ENCODE measurements at places on chromosomes 3 and 15. TPM values are rescaled to one million over a fixed set of nuclear protein-coding genes. Genes with fewer than 3 reads are reported as not detected.
A peak's percentile ranks its signal among the peaks of the same experiment; 100 is the strongest.

- no peak for DNase-seq
Observed at GRCh38 chr3:128415200-128415772, 51.4 kb downstream of the DNAJB8 start.

C3orf49 gene
- total RNA-seq = not detected

GRCh38 chr3:69324362-69325025 lies 61.4 kb downstream of the FRMD4B start:
- DNase-seq = peak; percentile 15

ZBED2 gene
- total RNA-seq = 418 TPM

GRCh38 chr3:174439331-174440252 lies 419.5 kb upstream of the NAALADL2 start:
- DNase-seq = no peak

DNA sequence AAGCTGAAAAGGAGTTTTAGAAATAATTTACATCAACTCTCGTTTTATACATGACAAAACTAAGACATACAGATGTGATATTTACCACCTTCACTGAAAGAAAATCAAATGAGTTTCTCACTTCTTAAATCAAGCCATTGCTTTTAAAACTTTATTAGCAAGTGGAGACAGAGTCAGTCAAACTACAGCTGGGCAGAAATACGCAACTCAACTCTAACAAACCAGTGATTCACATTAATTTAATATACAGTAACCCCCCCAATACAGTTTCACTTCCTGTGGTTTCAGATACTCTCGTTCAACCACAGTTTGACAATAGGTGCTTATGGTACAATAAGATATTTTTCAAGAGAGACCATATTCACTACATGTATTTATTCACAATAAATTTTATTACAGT lies 477.1 kb downstream of the MAGI1 start:
- DNase-seq = no peak

SAMD7 gene
- not detected for total RNA-seq
